Melanocyte of skin (primary cell): ENCODE measurements at places on chromosomes 1 and 21. TPM values are rescaled to one million over a fixed set of nuclear protein-coding genes. Genes with fewer than 3 reads are reported as not detected.

RIMS3 gene
- 0.69 and 1.8 TPM in 2 replicates for total RNA-seq

AKR7A3 gene
- total RNA-seq: 0.36 and 0.69 TPM in 2 replicates

RNF223 gene
- total RNA-seq: not detected in 2 replicates

FAM151A gene
- total RNA-seq: not detected in 2 replicates

SLC16A4 gene
- 26.0 and 51.2 TPM in 2 replicates for total RNA-seq
